ENCODE measurements at places on chromosomes 7 and 10.

GRCh38 chr7:28433699-28434219, 21.4 kb downstream of the CREB5 start:
- DNase-seq, result peak; percentile 63

- no peak for DNase-seq
Measured at GRCh38 chr7:127880454-127880853, 150.8 kb downstream of the LRRC4 start.

GRCh38 chr10:60968504-60968903, 24.5 kb upstream of the RHOBTB1 start:
- no peak for DNase-seq

DNA sequence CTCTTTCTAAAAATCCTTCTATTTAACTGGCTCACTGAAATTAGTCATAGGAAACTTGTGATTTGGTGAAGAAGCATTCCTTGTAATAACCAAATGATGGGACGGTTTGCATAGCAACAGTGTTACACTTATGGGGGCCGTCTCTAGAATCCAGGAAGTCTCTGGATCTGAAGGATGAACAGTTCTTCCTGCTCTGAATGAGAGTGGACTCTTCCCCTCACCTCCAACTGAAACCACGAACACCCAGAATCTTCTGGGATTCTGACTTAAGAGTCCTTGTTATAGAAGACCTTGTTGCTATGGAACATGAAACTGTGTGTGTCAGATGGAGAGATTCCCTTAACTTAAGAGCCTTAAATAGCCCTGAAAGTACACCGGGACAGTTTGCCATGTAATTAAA, 23.2 kb downstream of the NOLC1 start:
- peak; percentile 47 for DNase-seq

DNA sequence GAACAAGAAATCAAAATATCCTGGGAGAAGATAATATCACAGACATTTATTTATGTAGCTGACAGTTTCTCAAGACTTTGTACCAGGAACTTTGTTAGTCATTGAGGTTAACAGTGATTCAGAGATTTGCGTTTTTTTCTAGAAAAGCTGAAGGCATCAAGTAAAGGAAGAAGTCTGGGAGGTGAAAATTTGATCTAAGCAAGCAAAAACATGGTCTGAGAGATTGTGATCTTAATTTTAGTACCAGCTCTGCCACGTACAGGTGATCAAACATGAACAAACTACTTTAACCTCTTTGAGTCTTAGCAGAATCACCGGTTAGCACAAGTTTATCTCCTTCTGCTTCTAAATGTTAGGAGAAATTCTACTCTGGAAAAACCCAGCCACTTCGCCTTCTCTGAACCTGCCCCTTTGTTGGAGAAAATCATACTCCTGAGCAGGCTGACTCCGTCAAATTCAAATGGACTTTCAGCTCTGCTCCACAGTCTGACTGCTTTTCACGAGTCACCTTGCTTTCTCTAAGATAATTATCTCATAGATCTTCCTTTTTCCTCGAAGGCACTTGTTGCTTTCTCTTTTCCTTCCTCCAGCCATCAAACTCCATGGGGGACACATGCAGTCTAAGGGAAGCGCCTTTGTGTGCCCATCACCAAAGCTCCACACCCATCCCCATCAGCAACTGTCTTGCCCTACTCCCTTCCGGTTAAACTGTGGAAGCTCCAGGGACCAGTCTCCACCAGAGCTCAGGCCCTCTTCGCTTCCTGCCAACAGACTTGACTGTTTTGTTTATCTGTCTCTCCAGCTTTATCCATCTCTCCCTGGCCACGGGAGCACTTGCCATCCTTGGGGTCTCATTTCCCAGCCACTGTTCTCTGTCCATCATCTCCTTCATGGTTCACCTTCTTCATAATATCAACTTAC, 86.3 kb downstream of the PRKCQ start:
- DNase-seq, result no peak

- DNase-seq, result peak; percentile 5
Measured at GRCh38 chr10:84026821-84027257, 112.5 kb upstream of the GHITM start.

DNA sequence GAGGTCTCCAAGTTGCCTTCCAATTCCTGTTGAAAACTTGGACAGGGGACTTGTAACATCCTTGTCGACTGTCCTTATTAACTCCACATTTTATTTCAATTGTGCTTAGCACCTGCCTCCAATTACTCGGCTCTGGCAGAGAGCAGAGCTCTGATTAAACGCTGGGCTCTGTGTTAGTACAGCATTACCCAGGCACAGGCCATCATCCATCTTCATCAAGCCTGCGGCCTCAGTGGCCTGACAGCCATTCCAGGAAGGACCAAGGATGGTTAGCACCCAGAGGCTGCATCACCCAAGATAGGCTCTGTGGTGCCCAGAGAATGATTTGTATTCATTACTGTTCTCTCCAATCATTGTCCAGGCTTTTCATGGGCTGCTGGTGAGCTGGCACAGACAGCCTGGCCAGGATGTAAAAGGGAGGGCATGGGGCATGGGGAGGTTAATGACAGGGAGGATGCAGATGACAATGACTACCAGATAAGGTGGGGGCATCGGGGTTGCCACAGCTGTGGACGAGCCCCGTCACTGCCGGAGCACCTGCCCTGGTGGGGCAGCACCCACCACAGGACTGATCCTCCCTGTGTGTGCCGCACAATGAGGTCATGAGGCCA, 123.3 kb downstream of the PTPN20 start:
- DNase-seq, result no peak

DNA sequence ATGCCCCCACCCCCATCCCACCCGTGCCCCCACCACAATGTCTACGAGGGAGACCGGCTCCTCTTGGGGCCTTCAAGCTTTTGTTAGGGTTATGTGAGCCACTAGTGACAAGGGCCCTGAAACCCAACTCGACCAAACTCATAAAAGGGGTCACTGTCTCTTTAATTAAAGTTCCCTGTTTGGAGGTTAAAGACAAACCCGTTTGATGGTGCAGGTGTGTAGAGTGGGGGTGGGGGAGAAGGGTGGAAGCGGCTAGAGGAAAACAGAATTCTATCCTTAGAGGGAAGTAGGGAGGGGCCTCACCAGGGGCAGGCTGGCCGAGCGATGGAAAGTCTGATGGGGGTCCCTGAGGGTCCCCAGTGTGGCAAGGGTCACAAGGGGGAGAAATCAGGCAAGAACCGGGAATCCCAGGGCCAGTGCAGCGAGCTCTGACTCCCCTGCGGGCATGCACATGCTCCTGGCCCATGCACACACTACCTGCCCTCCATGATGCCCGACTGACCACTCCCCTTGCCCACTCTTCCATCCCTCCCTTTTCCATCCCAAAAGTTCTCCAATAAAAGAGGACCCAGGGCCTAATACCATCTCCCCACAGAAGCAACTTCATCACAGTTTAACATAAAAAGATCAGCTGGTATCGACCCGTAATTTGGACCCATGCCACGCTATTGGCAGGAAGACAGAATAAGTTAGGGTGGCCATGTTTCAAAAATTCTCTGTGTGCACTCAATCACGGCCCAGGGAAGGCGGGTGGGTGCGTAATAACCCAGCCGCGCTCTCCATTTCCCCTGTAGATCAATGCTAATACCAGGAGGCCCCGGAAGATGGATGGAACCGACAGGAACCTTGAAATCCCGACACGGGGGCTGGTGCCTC, 35.9 kb upstream of the SLF2 start:
- DNase-seq, result no peak

DNA sequence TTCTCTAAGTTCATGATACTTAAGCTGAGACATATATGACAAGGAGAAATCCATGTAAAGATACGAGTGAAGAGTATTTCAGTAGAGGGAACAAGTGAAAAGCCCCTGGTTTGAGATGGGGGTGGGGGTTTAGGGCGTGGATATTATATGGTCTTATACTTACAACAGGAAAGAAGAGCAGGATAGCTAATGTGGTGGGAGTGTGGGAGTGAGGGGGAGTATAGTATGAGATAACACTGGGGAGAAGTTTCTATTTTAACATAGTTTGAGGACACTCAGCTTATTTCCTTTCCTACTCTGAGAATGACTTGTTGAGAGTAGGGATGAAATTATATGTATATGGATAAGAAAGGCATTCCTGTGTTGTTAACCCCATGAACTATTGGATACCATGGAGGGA, 36.5 kb downstream of the MCU start:
- DNase-seq, result no peak

- DNase-seq, result no peak
Measured at GRCh38 chr7:64883113-64883905, 19.8 kb upstream of the ZNF273 start.

GRCh38 chr7:31442626-31443025, 71.3 kb upstream of the ITPRID1 start:
- no peak for DNase-seq

DNA sequence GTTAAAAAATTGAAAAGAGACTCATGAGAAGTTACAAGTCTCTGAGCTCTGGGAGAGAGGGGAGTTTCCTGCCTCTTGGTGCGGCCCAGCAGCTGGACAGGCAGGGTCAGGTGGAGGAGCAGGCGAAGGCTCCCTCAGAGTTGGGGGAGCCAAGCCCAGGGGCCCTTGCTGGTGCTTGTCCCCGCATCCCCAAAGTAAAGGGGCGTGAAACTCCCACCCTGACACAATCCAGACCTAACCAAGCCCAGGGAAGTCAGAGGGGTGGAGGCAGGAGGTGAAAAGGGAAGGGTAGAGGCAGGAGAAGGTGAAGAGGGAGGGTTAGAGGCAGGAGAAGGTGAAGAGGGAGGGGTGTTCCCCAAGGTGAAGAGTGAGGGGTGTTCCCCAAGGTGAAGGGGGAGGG, 322.8 kb downstream of the GLRX3 start:
- DNase-seq, result no peak

- DNase-seq, result no peak
Measured at GRCh38 chr10:73494877-73495225, 973 bp downstream of the PPP3CB start.

GRCh38 chr10:10587744-10588393, 429.8 kb upstream of the CELF2 start:
- peak; percentile 37 for DNase-seq

DNA sequence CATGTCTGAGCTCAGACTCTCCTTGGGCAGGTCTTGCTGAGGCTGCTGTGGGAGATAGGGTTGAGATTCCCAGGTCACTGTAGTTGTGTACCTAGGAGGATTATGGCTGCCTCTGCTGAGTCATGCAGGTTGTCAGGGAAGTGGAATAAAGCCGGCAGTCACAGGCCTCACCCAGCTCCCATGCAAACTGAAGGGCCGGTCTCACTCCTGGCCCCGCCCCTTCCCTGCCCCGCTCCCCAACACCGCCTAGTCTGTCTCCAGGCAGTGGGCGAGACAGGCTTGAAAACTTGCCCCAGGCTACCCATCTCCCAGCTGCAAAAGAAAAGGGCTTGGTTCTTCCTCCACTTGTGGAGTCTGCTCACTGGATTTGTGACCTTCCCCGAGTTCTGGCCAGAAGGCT, 41.6 kb upstream of the SDHAF3 start:
- no peak for DNase-seq

GRCh38 chr7:1187127-1187526, 27.1 kb upstream of the ZFAND2A start:
- no peak for DNase-seq

DNA sequence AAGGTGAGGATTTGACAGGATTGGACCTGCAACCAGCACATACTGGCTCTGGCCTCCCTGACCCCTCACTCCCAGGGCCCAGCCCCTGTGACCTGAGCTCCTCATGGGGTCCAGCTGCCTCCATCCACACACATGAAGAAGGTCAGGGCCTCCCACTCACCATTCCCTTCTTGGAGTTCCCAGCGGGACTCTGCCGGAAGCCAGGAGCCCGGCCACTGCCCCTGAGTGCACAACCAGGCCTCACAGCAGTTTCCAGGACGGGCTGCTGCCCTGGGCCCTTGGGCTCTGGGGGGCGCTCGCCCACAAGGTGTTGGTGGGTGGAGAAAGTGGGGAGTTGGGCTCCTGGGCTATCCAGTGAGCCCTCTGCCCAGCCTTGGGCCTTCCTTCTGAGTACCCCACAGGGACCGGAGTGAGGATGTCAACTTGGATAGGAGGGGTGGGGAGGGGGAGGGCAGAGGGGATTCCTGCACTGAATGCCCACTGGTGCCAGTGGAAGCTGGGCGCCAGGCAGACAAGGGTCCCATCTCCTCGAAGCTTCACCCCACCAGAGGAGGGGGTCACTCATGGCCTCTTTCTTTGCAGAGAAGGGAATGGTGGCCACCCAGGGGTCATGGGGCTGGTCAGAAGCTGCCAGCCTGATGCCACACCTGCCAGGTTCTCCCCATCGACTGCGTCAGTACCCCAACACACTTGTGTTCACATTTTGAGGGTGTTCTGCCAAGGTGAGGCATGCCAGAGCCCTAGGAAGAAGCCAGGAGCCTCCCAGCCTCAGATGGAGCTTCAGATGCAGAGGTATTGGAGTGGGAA, 115.3 kb downstream of the PTPN20 start:
- DNase-seq, result no peak

DNA sequence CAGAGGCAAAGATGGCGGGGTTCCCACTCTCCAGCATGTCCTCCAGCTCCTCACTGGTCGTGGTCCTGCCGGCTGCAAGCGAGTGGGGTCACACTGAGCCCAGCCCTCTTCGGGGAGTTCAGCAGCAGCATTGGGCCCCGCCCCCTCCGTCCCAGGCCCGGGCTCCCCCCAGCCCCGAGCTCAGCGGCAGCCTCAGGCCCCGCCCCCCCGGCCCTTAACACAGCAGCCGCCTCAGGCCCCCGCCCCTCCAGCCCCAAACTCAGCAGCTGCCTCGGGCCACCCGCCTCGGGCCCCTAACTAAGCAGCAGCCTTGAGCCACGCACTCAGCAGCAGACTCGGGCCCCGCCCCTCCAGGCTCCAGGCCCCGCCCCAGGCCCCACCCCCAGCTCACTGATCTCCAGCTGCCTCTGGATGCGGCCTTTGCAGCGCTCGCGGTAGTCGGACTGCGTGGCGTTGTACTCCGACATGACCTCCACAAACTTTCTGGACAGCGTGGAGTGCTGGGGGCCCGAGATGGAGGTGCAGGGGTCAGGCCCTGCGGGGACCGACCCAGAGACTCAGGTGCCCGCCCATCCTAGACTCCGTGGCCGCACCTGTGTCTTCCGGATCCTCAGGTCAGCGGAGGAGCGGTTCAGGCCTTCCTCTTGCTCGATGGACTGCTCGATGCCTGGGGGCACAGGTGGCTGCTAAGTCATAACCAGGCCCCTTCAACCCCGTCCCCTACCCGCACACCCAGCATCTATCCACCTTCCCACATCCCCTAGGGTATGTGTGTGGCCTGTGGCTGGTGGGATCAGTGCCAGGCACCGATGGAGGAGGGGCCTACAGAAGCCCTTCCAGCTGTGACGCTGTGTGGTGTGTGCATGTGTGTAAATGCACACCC, 15.5 kb downstream of the STX1A start:
- DNase-seq, result peak; percentile 72

DNA sequence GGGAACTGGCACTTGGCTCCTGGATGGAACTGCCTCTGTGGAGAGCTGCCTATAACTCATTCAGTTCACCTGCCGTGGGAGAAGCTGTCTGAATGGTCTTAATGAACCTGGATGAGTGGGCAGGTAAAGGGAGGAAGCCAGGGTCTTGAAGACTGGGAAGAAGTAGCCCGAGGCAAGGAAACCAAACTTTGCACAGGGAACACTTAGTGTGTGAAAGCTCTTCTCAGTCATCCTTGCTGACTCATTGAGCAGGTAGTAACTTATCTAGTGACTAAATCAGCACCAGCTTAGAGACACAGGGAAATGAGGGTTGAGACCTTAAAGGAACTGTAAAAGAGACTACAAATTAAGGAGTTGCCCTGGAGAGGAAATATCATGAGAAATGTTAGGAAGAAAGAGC, 9.9 kb downstream of the LRRC4 start:
- DNase-seq, result no peak

Measured in fibroblast of skin of scalp (primary cell).